Cerebellar nuclear complex (tissue), 1 donor: ENCODE measurements at places on chromosomes 13 and 19.

GRCh38 chr13:97131447-97131846, 90.7 kb upstream of the MBNL2 start:
- no peak for DNase-seq

- DNase-seq: no peak
Observed at GRCh38 chr13:26992951-26993719, 178.5 kb downstream of the USP12 start.

DNA sequence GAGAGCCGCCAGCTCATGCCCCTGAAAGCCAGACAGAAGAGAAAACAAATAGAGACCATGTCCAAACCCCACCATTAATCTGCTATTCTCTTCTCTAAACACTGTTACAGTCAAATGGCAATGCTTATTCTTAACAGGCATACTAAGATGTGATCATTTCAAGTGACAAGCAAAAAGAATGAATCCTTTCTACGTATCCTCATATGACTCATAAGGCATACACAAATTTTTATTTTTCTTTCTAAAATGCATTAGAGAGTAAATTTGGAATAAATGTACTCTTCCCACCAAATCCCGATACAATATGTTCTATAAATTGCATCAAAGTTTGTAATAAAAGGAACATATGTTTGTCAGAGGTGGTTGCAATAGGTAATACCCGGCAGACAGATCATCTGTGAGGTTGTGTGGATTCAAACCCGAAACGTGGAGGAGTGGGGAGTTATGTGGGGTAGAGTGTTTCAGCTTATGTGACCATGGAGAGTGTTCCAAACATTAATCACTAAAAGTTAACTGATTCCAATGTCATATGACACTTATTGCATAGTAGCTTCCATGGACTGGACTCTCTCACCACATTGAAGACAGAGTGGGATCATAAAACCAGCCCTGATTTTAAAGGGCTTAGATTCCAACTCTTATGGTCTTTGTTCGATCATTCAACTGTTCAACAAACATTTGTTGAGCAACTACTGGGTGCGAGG, 213.1 kb downstream of the DCLK1 start:
- DNase-seq: no peak

DNA sequence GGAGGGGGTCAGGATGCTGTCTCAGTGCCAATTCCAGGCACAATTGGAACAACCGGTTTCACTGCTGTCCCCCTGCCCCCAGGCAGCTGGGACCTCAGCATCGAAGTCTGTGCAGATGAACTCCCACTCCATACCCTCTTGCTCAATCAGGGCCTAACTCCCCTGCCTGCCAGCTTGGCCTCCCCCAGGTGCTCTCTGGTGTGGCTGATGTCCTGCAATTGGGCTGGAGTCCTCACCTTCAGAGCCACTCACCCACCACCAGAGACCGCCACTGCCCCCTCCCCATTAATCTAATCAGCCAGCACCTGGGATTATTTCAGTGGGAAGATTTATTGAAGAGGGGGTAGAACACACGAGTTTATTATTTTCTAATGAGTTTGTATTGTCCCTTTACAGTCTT, 118.8 kb downstream of the MIPEP start:
- no peak for DNase-seq

DNA sequence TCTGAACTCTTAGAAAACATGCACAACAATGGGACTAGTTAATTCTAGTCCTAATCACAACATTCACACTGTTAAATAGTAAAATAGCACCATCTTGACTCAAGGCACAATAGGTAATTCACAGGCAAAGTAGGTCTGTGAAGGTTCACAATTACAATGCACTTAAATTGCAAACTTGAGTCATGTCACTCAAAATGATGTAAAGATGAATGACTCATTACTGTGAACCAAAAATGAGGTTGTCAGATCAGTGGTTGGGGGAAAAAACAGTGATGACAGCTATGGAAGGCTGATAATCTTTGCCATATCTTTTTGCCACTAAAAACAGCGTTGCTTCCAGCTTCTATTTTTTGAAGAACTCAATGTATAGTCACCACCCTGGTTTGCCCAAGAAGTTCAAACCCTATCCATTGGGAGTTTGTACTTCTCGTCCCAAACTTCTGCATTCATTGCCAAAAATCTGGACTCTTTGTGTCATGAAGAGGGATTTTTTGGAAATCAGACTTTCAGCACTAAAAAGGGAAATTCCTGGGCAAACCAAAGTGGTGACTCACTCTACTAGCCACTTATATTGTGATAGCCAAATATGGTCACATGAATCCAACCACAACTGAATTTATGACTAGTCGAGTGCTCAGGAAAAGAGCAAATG, 200.9 kb upstream of the TMTC4 start:
- DNase-seq: no peak

DNA sequence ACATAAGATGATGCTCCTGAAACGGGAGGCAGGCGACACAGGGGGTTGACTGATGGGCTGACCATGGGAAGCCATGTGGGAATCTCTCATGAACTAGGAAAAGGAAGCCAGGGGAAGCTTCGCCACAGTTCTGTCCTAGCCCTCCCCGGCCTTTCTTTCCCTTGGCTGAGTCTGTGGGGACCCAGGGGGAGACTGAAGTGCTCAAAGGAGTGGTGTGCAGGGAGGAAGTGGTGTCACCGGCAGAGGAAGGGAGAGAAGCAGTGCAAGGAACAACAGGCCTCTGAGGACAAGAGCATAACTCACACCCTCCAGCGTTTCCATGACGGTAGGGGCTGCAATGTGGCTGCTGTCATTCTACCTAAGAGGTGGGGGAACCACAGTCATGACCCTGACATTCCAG, 1.1 kb downstream of the KIR3DL3 start:
- DNase-seq: no peak

DNA sequence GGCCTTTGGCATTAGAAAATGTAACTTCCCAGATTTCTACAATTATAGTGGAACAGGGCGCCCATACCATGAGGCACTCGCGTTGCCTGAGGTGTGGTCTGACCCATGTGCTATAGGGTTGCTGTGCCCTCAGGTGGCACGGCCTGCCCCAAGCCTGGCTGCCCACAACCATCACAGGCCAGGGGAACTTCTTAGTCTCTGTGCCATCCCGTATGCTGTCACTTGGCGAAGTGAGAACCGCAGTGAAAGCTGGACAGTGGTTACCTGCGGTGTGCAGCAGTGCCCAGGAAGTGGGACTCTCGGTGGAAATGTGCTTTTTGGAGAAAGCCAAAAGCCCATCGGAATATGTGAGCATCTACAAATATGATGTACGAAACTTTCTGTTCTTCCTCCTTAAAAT, 88.2 kb upstream of the GPR183 start:
- DNase-seq: no peak

DNA sequence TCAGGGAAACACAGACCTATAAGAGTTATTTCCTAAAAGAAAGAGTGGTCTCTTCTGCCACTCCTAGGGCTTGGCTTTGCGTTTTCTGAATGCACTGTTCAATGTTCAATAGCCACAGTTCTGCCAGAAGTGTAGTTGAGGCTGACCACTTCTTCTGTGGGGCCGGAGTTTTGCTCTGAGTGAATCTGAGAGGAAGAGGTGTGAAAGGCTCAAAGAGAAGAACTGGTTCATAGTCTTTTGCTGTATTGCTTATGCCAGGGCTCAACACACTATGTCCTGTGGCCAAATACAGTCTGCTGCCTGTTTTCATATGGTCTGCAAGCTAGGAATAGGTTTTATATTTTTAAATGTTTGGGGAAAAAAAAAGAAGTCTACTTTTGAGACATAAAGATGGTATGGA, 128.2 kb downstream of the STOML3 start:
- no peak for DNase-seq

DNA sequence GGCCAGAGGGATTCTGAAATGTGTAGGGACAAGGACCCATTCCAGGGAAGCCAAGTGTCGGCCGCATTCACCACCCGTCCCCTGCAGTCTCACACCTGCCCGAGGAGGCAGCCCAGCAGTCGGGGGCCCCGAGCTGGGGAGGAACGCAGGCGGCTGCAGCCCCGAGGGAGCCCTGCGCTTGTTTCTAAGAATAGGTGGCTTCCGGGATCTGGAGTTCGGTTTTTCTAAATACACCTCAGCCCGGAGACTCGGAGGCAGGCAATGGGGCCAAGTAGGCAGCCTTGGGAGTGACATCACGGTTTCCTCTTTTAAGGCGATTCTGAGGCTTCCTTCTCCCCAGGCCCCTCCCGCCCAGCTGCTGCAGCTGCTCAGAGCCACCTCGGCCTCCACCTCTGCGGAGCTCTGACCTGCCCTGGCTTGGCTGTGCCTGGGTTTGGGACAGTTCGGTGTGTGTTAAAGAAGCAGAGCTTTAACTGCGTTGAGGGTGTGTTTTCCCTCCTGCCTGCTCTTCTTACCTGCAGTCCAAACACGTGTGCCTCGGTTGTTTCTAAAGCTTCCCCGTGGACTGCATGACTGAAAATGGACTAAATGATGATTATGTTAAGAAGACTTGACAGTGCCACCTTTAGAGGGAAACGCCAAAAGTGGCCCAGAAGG, 80.5 kb downstream of the COL4A2 start:
- no peak for DNase-seq

GRCh38 chr13:35714588-35715377, 238.3 kb upstream of the MAB21L1 start:
- DNase-seq: no peak

GRCh38 chr19:2231621-2232221, 4.4 kb downstream of the PLEKHJ1 start:
- DNase-seq: no peak

DNA sequence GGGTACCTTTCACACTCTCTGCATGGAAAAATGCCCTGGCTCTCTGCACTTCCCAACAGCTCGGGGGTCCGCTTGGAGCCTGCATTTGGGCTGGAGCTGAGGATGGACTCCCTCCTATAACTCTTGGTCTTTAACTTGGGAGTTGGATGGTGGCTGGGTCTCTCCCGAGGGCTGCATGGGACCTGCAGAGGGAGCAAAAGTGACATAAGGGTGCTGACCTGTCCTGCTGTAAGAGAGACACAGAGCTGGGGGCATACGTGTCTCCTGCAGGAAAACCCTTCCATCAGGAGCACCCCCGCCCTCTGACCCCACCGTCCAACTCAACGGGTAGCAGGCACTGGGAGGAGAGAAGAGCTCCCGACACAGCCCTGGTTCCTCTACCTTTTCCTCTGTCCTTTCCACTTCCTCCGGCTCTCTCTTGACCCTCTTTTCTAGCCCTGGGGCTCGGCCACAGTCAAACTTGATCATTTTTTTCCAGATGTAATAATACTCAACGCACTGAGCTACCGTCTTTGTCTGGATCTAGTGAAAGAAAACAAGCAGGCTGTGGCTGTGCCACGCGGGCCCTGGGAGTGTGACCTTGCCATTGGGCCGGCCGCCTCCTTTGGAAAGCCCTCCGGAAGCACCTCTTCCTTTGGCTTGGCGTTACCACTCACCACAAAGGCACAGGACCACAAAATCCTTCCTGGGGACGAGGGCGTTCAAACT, 6.8 kb upstream of the NAPA start:
- DNase-seq: no peak

DNA sequence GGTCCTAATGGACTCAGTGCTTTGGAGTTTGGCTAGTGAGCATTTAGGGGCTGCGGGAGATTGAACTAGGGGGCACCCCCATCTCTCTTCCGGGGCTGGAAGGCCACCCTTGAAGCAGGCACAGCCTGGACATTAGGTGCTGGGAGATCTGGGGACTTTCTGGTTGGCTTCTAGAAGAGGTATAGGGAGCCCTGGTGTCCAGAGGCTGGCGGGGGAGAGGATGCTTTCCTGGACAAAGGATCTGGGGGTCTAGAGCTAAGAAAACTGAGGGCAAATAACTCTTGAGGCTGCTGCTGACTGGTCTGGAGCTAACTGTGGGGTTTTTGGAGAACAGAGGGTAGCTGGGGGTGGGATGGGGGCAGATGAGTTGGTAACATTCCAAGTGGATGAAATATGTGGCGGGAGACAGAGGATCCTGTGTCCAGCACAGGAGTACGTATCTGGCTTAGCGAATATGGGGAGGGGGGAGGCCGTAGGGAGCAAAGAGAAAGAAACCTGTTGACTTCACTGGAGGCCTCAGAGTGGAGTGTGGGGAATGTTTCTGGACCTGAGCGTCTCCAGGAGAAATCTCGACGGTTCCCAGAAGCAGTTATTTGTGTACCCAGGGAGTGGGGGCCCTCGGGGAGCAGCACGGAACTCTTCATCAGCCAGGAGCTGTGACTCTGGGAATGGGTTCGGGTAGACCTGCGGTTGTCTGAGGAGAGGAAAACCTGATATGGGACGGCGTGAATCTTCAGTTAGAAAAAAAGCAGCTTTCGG, 1.4 kb downstream of the HNRNPUL1 start:
- no peak for DNase-seq

GRCh38 chr13:40476175-40476958, 190.1 kb downstream of the FOXO1 start:
- no peak for DNase-seq

DNA sequence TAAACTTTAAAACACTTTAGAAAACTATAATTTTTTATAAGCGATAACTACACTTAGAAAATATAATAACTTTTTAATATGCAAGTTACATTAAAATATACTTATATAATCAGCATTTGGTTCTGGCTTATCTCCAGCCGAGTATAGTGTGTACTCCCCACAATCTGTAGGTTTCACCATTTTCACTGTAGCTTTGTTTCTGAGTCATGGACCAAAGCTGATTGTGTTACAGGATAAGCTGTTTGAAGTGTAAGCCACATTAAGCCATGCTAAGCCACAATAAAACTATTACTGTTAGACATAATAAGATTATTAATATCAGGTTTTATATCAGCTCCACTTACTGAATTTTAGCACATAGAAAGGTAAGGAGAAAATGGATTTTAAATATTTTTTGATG, 43.8 kb downstream of the CCDC122 start:
- DNase-seq: no peak

DNA sequence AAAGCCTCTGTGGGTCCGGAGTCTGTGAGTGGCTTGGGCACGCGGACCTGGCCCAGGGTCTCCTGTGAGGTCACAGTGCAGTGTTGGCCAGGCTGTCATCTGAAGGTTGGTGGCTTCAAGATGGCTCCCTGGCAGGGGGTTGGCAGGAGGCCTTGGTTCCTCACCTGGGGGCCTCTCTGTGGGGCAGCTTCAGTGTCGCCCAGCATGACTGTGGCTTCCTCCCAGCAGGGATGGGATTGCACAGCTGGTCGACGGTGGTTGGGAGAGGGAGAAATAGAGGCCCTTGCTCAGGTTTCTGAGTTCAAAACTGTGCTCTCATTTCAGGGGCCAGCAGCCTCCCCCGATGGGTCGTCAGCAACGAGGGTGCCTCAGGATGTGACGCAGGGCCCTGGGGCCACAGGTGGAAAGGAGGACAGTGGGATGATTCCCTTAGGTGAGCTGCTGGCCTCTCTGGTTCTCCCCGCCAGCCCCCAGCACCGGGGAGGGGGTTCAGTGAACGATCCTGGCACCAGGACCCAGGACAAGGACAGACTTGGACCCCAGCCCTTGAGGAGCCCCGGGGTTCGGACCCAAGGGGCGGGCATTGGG, 17.2 kb downstream of the ZNF444 start:
- DNase-seq: no peak

DNA sequence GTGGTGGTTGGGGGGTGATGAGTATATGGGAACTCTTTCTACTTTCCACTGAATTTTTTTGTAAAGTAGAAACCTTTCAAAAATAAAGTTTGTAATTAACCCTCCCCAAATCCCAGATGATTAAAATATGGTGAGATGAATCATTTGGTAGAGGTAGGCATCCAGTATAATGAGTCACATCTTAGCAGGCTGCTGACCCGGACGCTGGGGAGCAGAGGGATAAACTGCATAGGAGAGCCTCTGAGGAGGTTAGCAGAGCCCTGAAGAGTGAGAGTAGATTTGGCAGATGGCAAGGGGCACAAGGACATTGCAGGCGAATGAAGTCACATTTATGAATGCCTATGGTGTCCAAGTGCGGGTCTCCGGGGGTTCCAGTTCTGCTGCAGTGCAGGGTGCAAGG, 293.8 kb downstream of the FGF9 start:
- no peak for DNase-seq

GRCh38 chr19:10412257-10412977, 7.9 kb upstream of the PDE4A start:
- DNase-seq: no peak

- no peak for DNase-seq
Observed at GRCh38 chr13:98216711-98217285, 39.7 kb upstream of the RNF113B start.
